LoVo (cell line): ENCODE measurements at places on chromosomes 1 and 21.

DNA sequence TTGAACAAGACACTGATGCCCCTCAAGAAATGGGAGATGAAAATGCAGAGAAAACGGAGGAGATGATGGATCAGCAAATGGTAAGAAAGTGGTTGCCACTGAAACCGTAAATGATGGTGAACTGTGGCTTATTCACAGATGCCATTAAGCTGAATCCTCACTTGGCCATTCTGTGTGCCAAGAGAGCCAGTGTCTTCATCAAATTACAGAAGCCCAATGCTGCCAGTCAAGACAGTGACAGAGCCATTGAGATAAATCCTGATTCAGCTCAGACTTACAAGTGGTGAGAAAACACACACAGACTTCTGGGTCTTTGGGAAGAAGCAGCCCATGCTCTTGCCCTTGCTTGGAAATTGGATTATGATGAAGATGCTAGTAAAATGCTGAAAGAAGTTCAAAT, 52.5 kb downstream of the NBPF6 start:
- peak; percentile 16 for DNase-seq

DNA sequence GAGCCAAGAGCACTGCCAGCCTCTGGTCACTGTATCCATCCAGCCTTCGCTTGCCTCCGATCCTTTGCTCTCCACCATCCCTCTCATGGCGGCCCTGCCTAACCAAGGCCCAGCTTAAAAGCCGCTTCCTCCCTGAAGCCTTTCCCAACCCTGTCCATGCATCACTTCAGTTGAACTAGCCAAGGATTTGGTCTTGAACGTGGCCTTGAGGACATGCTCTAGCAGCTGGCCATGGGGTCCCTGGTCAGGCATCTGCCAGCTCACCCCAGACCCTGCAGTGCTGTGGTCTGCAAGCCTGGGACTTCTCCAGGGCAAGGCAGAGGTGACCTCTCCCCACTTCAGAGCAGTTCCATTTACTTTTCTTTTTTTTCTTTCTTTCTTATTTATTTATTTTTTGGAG, 5.1 kb upstream of the SYTL1 start:
- DNase-seq, result no peak

GRCh38 chr1:199743227-199743626, 284.3 kb upstream of the NR5A2 start:
- no peak for DNase-seq

GRCh38 chr1:216168546-216168945, 254.7 kb downstream of the USH2A start:
- DNase-seq, result no peak

DNA sequence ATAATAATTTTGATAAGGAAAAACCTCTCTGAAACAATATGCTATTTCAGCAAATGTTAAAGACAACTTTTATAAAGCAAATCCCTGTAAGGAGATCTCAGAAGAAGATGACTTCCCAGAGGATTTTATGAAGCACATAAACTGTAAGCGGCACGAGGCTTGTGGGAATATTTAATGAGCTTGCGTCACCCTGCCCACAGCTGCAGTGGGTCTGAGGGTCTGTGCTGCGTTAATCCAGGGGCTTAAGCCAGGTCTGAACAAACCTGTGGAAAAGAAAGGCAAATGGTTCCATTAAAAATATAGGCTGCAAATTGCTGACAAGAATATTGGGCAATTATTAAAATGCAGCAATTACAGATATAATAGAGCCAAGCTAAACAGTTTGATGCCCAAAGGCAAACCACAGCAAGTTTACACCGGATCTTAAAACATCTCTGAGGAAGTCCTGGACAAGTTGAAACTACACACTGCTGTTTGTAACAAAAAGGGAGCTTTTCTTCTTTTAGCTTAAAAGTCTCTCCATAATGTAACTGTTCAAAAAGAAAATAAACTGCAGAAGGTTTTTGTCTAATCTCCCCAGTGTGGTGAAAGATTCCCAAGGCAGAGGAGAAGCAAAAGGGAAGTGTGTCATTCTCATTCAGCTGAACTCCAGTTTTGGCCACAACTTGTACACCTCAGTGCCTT, 21.8 kb downstream of the TGFBR3 start:
- DNase-seq, result no peak

GRCh38 chr1:168845140-168845539, 116.1 kb upstream of the DPT start:
- DNase-seq, result no peak

GRCh38 chr1:60274422-60275290, 201.1 kb upstream of the C1orf87 start:
- no peak for DNase-seq

DNA sequence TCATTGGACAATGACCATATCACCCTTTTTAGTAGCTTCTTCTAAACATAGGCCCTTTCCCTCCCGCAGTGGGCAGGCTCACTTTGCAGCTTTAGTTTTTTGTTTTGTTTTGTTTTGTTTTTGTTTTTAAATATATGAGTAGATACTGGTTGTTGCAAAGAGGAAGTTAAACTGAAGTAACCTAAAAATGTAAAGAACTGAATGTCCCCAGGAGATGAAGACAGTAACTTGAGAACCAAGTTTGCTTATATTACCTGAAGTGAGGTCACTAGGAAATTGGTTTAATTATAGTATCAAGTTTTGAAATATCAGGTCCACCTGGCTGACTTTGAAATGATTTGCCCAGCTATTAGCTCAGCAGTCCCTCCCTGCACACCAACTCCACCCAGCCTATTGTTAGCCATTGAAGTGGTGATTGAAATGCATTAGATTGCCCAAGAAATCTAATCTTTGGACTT, 18.2 kb downstream of the SMAP2 start:
- DNase-seq, result no peak

GRCh38 chr21:29538115-29538514, 239.4 kb downstream of the BACH1 start:
- no peak for DNase-seq

- DNase-seq, result peak; percentile 55
Observed at GRCh38 chr1:94514095-94514727, 27.3 kb downstream of the F3 start.
